ENCODE measurements at places on chromosomes 5 and 9.
A peak's percentile ranks its signal among the peaks of the same experiment; 100 is the strongest.

- DNase-seq: no peak
Measured at GRCh38 chr5:180606215-180606785, 15.0 kb upstream of the SCGB3A1 start.

DNA sequence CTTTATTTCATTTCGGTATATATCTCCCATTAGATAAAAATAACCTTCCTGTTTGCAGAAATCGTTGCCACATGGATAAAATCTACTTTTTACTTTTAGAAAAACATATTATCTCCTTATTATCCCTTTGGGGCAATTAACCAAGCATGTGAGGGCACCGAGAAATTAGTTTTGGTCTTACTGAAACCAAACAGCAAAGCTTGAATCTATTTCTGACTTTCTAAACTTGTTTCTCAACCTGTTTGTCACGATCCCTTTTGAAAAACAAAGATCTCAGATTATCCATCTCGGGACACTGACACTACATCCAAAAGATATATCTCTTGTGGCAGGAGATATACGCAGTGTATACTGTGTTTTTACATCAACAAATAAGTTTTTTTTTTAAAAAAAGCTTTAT is 2.3 kb downstream of the TUT7 start:
- DNase-seq: no peak

DNA sequence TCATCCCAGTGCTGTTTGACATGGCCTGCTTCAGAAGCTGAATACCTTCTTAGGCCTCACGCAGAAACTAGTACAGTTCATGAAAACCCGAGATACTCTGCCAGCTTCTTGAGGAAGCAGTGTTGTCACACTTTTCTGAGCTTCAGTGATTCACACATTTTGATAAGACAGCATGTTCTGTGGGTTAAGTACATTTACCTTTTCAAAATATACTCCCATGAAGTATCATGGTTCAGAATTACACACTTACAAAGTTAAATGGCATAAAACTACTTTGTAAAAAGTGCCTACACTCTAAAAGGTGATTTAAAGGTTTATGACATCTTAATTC is 56.9 kb downstream of the VCAN start:
- DNase-seq: no peak

GRCh38 chr5:89346573-89346972 is 463.6 kb upstream of the MEF2C start:
- no peak for DNase-seq

GRCh38 chr9:4879115-4879558 is 86.4 kb downstream of the RCL1 start:
- no peak for DNase-seq

DNA sequence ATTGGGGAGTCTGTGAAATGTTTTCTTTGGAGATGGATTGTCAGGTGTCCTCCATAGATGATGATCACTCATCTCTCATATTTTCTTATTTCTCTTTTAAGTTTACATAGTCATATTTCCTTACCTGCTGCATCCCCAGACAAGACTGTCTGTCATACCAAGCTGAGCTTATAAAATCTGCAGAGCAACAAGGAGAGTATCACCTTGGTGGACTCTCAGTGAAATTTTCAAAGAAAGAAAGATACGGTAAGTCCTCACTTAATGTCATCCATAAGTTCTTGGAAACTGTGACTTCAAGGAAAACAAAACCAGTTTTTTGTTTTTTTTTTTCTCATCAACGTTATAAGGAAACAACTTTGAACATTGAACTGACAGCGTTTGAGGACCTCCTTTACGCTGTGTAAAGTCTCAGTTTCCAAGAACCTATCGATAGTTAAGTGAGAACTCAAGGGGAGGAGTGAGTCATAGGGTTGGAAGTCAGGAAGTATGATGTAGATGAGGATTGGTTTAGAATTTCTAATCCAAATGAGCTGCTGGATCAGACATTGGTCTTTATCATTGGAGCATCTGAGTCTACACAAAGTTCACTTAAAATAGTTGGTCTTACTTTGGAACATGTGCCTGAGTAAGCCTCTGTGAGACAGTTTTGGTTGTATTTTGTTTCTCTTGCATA is 45.5 kb downstream of the SPIN1 start:
- DNase-seq: no peak

GRCh38 chr5:56206126-56206910 is 26.8 kb downstream of the ANKRD55 start:
- no peak for DNase-seq

GRCh38 chr5:116947691-116948528 is 373.3 kb upstream of the SEMA6A start:
- DNase-seq: no peak

DNA sequence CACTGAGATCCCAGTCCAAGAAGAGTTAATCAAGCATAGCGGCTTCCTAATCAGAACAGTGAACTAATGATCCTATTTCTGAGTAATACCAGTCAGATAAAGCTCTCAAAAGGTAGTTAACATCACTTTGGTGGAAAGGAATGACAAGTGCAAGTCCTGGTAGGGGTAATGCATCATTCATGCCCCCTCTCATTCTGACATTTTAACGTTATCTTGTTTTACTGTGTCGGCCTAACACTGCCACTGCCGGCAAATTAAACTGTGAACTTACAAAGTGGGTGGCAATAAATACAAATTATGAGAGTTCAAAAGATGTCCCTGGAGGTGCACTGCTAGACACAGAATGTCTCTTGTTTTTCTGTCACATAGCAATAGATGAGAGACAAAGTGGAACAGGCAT is 131.6 kb downstream of the EBF1 start:
- no peak for DNase-seq

GRCh38 chr5:35003018-35003957 is 44.5 kb downstream of the AGXT2 start:
- peak; percentile 22 for DNase-seq

DNA sequence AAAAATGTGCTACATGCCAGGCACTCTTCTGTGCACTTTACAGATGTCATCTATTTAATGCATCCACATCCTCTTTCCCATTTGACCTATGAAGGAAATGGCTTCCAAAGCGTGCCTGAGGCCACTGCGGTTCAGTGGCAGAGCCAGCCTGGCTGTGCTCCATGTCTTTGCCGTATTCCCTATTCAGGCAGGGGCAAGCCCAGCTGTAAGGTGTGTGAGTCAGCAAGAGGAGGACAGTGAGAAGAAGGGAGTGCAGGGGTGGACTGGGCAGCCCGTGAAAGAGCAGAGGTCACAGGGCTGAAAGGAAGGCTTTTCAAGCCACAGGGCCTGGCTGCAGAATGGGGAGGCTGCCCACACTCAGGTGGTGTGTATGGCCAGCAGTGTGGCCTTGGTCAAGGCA is 91.7 kb downstream of the HRH2 start:
- no peak for DNase-seq

GRCh38 chr9:83238871-83239640 is 176.1 kb upstream of the RASEF start:
- no peak for DNase-seq

- peak; percentile 7 for DNase-seq
Measured at GRCh38 chr5:32312197-32312594, 543 bp downstream of the MTMR12 start.

- DNase-seq: no peak
Measured at GRCh38 chr9:91477106-91477505, 53.5 kb upstream of the NFIL3 start.

- DNase-seq: no peak
Measured at GRCh38 chr5:10808347-10809226, 47.6 kb upstream of the DAP start.

DNA sequence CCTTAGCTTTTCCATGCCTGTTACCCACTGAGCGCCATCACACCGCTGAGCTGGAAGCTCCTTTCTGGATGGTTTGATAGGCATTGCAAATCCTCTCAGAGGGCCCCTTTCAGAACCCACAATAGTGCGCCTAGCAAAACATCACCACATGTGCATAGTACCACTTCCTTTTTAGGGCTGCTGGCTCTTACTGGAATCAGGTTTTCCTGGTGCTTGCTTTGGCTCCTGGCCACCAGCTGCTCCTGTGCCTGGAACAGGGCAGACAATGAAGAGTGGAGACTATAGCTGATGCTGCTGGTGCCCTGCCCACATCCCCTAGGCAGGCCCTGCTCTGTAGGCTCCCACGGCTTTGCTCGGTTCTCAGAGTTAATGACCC is 163.6 kb upstream of the SEMA6A start:
- no peak for DNase-seq

DNA sequence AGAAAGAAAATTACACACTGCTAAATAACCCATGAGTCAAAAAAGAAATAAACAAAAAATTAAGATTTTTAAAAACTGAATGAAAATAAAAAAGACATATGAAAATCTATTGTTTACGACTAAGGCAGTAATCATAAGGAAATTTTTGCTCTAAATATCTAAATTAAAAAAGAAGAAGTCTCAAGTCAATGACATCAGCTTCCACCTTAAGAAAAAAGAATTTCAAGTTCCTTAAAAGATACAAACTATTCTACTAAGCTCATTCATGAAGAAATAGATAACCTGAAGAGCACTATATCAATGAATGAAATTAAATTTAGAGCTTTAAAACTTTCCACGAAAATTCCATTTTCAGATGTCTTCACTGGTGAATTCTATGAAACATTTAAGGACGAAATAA is 15.7 kb upstream of the STARD4 start:
- no peak for DNase-seq

GRCh38 chr5:155839251-155840037 is 487.5 kb upstream of the SGCD start:
- DNase-seq: no peak

GRCh38 chr9:14560194-14560593 is 133.0 kb downstream of the ZDHHC21 start:
- no peak for DNase-seq

DNA sequence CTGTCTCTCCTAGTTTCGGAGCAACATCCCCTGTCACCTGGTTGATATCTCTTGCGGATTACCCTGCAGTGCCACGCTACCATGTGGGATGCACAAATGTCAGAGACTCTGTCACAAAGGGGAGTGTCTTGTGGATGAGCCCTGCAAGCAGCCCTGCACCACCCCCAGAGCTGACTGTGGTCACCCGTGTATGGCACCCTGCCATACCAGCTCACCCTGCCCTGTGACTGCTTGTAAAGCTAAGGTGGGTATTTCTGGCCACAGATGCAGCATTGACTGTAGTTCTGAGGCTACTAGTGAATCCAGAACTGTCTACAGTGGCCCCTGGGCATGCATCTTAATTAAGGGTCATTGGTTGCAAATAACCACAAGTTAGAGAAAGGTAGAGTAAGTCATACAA is 50.8 kb downstream of the AQP7 start:
- no peak for DNase-seq

GRCh38 chr5:111681414-111682120 is 75.4 kb downstream of the NREP start:
- DNase-seq: no peak

GRCh38 chr5:37080697-37081096 is 168.5 kb downstream of the CPLANE1 start:
- no peak for DNase-seq

GRCh38 chr9:73133022-73133651 is 18.5 kb upstream of the ANXA1 start:
- no peak for DNase-seq

GRCh38 chr9:107963246-107963645 is 473.7 kb upstream of the KLF4 start:
- DNase-seq: no peak

DNA sequence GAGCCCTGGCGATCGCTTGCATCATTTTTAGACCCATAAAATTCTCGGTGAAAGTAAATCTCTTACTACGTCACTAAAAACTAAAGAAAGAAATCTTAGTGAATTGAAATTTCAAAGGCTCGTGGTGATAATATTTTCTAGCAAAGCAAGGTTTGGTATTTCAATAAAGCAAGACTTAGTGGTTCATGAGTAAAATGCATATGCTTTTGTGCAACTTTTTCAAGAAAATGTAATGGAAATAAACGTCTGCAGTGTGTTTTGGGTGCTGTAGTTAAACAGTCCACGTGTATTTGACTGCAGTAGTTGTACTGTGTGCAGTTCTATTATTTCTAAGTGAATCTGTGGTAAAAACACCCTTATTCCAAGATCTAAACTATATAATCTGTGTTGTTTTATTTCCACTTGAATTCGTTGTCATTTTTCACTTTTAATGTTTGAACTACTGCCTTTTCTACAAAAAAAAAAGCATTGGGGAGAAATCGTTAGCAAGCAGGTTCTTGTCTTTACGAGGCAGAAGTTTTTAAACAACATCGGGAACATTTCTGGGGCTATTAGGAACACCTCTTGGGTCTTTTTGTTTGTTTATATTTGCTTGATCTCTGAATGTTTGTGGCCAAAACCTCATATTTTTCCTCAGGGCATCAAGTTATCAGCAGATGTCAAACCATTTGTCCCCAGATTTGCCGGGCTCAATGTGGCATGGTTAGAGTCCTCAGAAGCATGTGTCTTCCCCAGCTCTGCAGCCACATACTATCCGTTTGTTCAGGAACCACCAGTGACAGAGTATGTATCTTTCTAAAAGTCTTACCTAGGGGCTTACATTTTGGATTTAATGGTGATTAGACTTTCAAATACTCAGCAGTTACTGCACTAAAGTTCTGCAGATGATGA is 960 bp downstream of the SECISBP2 start:
- DNase-seq: no peak

- DNase-seq: no peak
Measured at GRCh38 chr9:88742483-88742882, 207.5 kb downstream of the NXNL2 start.

GRCh38 chr5:139668064-139668880 is 20.1 kb downstream of the CXXC5 start:
- no peak for DNase-seq

DNA sequence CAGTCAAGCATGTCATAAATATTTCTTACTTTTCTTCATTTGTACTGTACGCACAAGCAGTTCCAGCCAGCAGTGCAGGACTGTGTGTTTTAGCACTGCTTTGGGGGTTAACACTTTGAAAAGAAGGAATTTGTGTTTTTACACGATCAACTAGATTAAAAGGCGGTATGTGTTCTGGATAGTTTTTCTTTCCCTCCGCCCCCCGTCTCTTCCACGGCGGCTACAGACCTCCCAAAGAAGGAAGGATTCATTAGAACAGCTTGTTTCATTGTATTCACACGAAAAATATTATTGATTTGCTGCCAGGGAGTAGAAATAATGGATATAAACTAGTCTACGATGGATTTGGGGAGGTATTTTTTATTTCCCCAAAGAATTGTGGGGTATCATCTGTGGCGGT is 336.8 kb upstream of the RFX3 start:
- no peak for DNase-seq

GRCh38 chr5:76472335-76473008 is 69.4 kb downstream of the IQGAP2 start:
- no peak for DNase-seq

GRCh38 chr5:177526791-177527190 is 10.0 kb upstream of the DDX41 start:
- DNase-seq: no peak

DNA sequence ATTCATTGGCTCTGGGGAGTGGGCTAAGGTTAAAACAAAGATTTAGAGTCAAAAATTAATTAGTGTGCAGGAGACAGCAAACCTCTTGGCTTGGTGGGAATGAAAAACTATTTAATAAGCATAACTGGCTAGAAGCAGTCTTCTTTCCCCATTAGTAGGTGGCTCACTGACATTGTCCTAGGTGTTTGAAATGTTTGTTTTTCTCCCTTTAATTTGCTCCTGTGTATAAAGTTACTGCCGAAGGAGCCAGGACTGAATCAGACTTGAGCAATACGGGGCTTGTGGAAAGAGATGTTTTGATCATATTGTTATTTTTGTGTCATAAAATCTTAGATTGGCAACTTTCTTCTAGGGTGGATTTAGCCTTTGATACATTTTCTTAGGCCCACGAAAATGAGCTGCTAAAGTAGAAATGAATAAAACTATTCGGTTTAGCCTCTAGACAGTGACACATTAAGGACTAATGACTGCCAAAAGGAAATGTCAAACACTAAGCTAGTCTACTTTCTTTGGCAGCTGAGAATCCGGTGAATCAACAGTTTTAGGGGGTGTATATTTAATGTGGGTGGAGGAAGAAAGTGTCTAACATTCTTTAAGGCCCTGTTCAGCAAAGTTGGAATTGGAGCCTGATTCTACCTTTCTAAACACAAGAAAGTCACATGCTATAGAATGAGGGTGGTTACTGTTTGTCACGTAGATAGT is 30.2 kb downstream of the LRRTM2 start:
- DNase-seq: no peak

Measured in stimulated activated CD8-positive, alpha-beta memory T cell treated with anti-CD3 and anti-CD28 coated beads, Interleukin-2, amount 100 ng/mL, for 1 hour (primary cell).